ENCODE measurements at places on chromosomes 3 and 15.

GRCh38 chr3:119676020-119676419 is 1.2 kb downstream of the COX17 start:
- no peak for DNase-seq

DNA sequence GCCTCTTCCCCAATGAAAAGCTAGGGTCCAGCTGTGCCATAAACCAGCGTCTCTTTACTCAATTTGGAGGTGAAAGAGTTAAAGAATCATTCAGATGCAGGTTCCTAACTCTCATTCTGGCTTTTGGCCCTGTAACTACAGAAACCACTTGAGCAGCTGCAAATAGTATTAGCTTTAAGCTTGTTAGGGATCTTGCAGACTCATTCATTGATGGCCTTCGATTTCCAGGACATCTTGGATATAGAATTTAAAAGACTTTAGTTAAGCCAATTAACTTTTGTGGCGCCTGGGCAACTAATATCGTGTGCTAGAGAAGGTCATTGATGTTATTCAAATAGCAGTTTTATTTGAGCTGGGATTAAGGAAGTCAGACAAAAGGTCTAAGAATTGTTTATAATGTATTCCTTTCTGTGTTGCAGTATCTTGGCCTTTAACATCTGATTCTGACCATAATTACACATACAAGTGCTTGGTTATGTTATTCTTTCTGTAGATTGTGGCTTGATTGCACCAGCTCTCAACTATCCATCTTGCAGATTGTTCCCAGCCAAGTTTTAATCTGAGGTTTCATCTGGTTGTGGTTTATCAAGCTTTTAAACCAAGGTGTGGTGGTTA is 185.3 kb downstream of the CACNA2D3 start:
- DNase-seq = no peak

DNA sequence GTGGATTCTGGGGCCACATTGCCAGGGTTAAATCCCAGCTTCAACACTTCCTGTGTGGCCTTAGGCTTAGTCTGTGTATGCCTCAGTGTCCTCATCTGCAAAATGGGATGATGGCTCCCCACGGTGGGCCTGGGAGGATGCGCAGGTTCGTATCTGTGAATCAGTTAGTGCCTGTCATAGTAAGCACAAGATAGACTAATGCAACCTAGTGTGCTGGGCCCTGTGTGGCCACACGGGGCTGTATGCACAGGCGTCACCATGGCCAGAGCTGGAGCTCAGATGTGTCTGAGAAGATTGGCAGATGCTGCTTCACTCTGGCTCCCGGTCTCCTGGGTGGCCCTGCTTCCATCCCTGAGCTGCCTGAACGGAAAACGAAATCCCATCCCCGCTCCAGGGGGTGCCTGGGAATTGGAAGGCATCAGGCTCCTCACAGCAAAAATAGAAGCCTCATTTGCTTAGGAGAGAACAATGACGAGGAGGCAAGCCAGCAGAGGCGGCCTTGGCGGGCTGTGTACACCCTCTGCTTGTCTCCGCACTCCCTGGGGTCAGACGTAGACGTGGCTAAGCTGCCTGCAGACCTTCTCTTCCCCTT is 103.6 kb downstream of the APBA2 start:
- DNase-seq = no peak

DNA sequence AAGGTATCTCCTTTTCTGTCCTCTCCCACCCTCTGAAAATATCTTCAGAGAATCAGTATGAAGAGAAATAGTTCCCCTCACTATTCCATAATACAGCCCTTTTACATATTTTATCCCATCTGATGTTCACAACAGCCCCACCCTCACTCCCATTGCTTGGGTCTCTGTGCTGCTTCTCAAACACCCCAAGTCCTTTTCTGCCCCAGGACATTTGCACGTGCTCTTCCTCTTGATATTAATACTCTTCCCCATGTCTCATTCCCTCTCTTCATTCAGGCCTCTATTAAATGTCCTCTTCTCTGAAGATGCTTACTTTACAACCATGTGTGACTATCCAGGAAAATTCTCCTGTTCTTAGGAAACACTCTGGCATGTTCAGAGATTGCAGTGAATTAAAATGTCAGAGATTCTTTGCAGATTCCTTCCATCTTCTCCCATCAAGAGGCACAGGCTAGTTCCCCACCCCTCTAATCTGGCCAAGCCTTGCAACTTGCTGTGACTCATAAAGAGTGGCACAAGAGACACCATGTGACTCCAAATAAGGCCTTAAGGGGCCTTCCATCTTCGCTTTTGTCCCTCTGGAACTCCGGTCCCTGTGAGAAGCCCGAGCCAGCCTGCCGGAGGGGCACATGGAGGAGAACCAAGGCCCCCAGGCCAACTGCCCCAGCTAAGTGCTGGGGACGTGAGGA is 128.5 kb downstream of the CHSY1 start:
- no peak for DNase-seq

- no peak for DNase-seq
These were observed 264.4 kb downstream of the ZPLD1 start for GRCh38 chr3:102699104-102699818.

GRCh38 chr3:193704431-193704830 is 111.4 kb downstream of the OPA1 start:
- no peak for DNase-seq

DNA sequence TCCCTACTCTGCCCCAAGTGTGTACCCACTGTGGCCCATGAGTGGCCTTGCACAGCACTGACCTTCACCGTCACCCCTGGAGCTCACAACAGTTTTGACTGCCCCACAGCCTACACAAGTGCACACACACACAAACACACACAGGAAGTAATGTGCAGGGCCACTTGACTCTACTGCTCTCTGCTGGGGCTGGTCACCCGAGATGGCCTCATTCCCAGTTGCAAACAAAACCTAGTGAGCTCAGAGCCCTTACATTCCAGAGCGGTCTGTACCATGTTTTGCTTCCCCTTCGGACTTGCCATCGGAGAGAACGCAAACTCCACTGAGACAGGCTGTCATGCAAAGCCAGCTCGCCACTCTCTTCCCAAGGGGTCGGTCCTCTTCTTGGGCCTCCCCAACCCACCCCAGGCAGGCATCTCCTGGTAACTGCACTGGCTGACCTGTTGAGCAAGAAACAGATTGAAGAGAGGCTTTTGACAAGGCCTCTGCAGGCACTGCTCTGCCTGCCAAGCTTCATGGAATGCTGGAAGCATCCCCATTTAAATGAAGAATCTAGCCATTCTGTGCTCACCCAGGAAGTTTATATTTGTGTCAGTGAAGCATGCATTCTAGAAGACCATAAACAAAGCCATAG is 232.0 kb upstream of the IGF1R start:
- DNase-seq = no peak

GRCh38 chr3:32699429-32699828 is 14.4 kb downstream of the CNOT10 start:
- DNase-seq = no peak

DNA sequence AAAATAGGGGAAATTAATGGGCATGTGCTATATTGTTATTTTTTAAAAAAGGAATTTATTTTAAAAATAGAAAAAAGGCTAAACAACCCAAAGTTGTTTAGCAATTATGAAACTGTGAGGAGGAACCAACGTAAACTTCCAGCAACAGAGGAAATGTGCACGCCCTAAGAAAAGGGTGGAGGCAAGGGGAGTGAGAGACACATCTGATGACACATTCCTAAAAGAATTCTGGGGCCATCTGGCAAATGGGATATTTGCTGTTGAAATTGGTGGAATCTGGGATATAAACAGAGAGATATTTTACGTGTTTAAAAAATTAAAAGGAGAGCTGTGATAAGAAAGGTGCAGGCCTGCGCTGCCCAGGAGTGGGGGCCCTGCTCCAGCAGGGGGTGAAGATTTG is 50.8 kb upstream of the MUC13 start:
- DNase-seq = no peak

DNA sequence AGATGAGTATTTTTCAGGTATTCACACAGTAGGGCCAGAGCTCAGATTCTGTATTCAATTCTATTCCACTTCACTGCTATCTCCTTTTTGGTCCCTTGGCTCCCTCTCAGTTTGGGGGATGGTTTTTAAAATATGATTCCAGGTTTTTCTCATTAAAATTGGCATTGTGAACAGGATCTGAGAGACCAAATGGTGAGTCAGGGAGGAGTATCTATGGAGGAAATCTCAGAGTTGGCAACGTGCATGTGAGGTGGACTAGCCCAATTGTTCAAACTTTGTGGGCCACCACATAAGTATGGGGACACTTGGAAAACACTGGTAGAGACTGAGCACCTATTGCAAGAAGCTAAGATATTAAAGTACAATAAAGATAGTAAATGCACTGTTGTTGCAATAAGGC is 53.9 kb upstream of the TTC14 start:
- DNase-seq = no peak

- no peak for DNase-seq
These were observed 135.5 kb upstream of the RBMS3 start for GRCh38 chr3:29145360-29145759.

GRCh38 chr3:157452097-157452496 is 15.4 kb downstream of the PTX3 start:
- no peak for DNase-seq

GRCh38 chr15:69158843-69159240 is 1.6 kb upstream of the GLCE start:
- DNase-seq = no peak

DNA sequence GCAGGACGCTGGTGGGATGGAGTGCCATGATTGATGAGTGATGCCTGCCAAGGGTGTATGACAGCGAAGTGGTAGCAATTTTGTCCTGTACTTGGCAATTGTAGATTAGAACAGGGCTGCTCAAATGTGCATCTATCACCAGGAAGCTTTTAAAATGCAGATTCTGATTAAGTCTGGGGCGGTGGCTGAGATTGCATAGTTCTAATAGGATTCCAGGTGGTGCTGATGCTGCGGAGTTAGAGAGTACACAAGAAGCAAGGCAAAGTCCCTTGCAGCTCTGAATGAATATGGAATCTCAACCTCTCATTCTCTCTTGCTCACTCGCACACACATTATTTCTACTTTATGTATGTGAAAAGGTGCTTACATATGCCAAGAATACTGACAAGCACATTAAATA is 670.4 kb downstream of the FHIT start:
- no peak for DNase-seq

DNA sequence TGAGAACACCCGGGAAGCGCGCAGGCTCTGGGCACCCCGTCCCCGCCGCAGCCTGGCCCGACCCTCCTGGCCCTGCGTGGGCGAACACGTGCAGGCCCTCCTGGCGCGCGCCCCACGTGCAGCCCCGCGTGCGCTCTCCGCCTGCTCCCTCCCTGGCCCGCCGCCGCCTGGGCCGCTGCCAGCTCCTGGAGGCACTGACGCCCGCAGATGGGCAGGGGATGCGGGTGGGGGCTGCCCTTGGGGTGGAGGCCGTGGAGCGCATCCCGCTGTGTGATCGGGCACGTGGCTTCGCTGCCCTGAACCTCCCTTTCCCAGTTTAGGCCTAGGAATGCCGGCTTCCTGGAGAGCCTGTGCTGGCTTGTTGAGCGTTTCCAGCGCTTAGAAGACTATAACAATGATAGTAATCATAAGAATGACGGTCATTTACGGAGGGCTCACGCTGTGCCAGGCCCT is 104.6 kb upstream of the SLC6A6 start:
- no peak for DNase-seq

GRCh38 chr3:33392703-33393125 is 47.5 kb downstream of the UBP1 start:
- DNase-seq = no peak

- no peak for DNase-seq
These were observed 4.7 kb downstream of the PLXNA1 start for GRCh38 chr3:126987596-126987995.

DNA sequence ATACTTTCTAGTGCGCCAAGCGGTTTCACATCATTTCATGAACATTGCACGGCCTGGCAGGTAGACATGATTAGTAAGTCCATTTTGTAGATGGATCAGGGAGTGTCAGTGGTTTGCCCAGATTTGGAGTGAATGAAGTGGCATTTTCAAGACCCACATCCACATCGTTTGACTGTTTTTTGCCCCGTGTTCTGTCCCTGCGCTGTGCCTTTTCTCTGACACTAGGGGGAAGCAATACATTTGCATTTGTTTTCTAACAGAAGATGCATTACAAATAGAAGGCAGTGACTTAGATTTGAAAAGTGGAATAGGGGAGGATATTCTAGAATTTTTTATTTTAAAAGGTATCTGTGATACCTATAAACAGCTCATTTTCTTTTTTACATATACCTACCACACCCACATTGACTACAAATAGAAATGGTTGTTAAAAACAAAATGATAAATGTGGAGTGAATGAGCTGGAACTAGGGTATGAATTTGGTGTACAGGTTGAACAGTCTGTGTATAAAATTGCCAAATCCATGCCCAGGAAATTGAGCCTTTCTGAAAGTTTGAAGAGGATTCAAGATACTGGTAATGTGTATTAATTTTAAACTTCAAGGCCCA is 98.0 kb downstream of the USP13 start:
- DNase-seq = no peak

DNA sequence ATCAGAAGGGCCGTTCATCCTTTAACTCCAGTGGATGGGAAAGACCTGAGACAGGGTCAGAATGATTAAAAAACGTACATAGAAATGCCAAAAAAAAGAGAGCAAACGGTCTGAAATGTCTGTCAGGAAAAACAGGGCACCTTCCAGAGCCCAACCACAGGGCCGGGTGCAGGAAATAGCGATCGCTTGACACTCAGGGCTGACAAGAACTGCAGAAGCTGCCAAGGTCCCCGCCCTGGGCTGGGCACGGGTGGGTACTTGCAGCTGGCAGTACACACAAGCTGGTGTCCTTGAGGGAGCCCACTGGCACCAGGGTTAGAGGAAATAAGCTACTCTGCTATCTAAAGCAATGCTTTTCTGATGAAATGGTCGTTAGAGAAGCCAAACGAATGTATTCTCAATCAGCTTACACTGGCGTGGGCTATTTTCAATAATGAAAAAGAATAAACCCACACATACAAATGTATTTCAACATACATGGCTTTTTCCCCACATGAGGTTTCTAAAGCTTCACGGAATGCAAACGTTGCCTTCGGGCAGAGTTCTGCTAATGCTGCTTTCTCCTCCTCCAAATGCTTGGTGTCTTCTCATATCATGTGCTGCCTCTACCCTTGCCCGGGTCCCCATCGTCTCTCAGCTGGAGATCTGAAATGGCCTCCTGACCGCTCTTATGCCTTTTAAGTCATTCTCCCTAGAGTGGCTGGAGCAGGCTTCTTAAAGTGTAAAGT is 15.6 kb downstream of the FRMD4B start:
- DNase-seq = no peak

- no peak for DNase-seq
These were observed 31.5 kb upstream of the SCAANT1 start for GRCh38 chr3:63943678-63944077.

- no peak for DNase-seq
These were observed 71.6 kb downstream of the MEIS2 start for GRCh38 chr15:37028625-37029296.

Data from activated naive CD8-positive, alpha-beta T cell treated with anti-CD3 and anti-CD28 coated beads, Interleukin-2, amount 50 U/mL, for 16 hours (primary cell).